ENCODE measurements at places on chromosomes 4 and X.
A peak's percentile ranks its signal among the peaks of the same experiment; 100 is the strongest.

DNA sequence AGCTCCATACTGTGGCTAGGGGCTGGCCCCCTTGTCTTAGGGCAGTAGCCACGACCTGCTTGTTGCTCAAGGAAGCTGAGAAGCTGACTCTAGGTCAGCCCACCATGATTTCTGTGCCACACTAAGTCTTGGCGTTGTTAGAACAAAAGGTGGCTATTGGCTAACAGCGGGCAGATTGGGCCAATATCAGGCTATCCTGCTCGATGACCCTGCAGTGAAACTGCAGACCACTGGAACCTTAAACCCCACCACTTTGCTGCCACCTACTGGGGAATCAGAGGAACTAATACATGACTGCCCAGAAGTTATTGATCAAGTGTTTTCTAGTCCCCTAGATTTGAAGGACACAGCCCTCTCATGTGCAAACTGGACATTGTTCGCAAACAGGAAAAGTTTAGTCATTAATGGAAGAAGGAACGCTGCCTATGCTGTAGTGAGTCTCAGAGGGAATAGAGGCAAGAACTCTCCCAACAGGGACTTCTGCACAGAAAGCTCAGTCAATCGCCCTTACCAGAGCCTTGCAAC lies 17.0 kb upstream of the PAPSS1 start:
- DNase-seq = no peak

DNA sequence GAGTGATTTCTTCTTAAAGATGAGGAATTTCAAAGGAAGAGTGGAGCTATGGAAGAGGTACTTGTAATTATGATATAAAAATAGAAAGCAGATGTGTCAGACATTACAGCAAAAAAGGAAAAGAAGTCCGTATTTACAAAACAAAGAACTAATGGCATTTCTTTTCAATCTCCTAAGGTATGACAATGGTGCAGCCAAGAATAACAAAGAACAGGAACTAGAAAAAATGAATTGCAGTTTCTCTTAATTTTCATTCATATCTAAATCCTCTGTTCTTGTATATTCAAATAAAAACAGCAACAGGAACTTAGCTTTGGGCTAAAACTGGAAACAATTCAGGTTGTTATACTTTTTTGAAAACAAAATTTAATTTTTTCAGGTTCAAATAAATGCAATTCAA lies 105.1 kb downstream of the SPRY1 start:
- no peak for DNase-seq

- no peak for DNase-seq
Observed at GRCh38 chr4:119210775-119211174, 1.7 kb upstream of the USP53 start.

DNA sequence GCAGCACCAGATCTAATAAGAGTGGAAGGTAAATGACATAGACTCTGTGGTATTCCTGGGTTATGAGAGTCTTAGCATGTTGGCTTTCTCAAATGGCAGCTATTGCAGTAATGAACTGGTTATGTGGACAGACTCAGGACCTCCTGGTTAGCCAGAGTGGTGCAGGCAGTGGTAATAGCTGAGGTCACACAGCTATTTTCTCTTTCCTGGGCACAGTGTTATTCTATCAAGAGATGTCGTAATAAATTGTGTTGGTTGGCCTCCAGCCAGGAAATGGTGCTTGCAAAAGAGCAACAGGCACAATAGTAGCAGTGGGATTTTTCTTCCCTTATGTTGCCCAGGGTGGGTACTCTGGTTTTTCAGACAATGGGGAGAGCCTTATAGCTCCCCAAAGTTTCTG lies 279.2 kb upstream of the FGF16 start:
- no peak for DNase-seq

GRCh38 chr4:138774940-138775339 lies 240.6 kb upstream of the NOCT start:
- no peak for DNase-seq

GRCh38 chrX:14015294-14015693 lies 14.4 kb downstream of the GEMIN8 start:
- no peak for DNase-seq

GRCh38 chrX:65463550-65463949 lies 71.0 kb downstream of the LAS1L start:
- DNase-seq = no peak

DNA sequence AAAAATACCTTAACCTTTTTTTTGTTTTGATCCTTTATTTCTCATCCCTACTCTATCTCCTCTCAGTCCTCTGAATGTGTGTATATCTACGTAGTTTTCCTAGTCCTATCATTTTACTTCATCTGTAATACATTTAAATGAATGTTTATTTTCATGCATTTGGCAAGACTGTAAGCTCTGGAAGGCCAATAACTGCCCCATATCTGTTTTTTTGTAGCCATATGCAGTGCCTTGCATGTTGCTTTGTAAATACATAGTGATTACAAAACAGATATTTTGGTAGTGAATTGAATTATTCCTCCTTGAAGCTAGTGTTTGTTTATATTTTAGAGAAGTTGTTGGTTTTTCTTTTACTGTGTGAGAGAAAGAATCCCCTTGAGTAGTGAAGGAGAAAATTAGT lies 450.2 kb downstream of the PCDH18 start:
- DNase-seq = no peak

- no peak for DNase-seq
Observed at GRCh38 chrX:121457096-121457495, 409.7 kb downstream of the GLUD2 start.

DNA sequence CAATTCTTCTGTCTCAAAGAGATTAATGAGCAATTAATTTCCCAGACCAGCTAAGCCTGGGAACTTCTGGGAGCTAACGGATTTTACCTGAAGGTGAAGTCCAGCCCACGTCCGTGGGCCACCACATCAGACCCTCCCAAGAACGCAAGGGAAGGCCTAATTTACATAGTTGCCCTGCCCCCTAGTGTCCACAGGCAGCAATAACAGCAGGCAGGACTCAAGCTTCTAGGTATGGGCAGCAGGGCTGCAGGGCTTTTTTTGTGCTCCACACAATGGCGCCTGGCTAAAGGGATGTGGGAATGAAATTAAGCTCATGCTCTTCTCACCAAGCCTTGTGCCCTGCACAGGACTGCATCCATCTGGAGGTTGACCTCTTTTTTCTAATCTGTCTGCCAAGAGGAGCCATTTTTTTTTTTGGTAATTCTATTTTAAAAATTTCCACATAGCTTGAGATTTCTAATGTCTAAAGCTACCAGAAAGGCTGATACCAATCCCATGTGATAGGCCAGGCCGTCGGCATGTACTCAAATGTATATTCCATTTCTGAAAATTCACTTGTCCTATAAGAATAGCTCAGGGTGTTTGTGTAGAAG lies 111.9 kb upstream of the TMEM164 start:
- DNase-seq = peak; percentile 48

GRCh38 chr4:64095398-64095797 lies 313.9 kb downstream of the TECRL start:
- no peak for DNase-seq

DNA sequence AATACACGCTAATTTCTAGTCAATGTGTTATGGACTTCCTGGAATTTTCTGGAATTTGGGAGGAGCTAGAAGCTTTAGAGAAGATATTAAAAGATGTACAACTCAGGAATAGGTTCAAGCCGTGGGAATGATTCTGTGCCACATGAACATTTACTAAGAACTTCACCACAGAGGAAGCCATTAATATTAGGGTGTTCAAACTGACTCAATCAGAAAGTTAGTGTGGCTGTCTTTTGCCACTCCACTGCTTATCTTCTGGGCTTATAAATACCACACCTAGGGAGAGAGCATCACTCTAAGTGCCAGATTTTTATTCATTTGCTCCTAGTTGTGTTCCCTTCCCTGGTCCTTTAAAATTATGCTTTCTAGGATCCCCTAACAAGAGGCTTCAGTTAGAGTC lies 409.8 kb downstream of the KCTD8 start:
- no peak for DNase-seq

DNA sequence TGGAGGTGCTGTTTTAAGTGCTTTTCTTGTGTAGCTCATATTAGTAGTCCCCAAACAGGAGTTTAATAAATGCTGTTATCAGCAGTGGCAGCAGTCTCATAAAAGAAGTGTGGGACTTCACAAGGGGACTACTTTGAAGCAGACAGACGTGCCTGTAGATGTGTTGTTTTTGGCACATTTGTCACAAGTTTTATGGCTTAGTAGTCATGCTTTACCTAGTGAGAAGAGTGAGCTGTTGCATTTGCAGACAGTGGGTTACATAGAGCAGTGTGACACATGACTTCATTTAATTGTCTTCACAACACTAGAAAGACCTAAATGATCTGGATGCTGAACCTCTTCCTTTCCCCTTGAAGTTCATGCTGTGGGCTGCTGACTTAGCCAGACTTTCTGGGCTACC lies 149.5 kb upstream of the MBNL3 start:
- DNase-seq = no peak
